ENCODE measurements at places on chromosomes 4 and X.

- no peak for DNase-seq
Measured at GRCh38 chr4:86999136-86999643, 64.4 kb downstream of the AFF1 start.

DNA sequence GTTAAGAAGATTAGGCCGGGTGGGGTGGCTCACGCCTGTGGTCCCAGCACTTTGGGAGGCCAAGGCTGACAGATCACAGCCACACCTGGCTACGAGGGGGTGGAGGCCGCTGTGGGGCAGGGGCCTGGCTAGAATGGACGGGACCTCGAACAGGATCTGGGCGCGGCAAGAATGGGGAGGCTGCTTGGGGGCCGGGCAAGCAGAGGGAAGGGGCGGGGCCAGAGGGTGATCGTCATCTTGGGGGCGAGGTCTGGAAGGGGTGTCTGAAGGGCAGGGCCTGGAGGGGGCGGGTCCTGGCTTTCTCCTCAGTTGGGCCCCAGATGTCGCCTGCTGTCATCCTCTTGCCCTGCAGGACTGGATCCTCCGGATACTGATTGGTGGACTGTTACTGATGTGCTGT, 57.3 kb upstream of the ENPEP start:
- DNase-seq: no peak

GRCh38 chr4:13876131-13876530, 248.6 kb upstream of the BOD1L1 start:
- no peak for DNase-seq

DNA sequence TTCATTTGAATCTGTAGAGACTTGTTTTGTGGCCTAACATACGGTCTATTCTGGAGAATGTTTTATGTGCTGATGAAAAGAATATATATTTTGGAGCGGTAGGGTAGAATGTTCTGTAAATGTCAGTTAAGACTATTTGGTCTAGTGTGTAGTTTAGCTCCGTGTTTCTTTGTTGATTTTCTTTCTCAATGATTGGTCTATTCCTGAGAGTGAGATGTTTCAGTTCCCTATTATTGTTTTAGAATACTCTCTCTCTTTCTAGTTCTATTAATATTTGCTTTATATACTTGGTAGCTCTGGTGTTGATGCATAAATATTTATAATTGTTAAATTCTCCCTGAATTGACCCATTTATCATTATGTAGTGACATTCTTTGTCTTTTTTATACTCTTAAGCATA, 236.5 kb downstream of the GLUD2 start:
- no peak for DNase-seq

GRCh38 chrX:55187281-55187680, 32.9 kb upstream of the PAGE5 start:
- no peak for DNase-seq

GRCh38 chr4:177562859-177563258, 120.6 kb upstream of the AGA start:
- DNase-seq: no peak

DNA sequence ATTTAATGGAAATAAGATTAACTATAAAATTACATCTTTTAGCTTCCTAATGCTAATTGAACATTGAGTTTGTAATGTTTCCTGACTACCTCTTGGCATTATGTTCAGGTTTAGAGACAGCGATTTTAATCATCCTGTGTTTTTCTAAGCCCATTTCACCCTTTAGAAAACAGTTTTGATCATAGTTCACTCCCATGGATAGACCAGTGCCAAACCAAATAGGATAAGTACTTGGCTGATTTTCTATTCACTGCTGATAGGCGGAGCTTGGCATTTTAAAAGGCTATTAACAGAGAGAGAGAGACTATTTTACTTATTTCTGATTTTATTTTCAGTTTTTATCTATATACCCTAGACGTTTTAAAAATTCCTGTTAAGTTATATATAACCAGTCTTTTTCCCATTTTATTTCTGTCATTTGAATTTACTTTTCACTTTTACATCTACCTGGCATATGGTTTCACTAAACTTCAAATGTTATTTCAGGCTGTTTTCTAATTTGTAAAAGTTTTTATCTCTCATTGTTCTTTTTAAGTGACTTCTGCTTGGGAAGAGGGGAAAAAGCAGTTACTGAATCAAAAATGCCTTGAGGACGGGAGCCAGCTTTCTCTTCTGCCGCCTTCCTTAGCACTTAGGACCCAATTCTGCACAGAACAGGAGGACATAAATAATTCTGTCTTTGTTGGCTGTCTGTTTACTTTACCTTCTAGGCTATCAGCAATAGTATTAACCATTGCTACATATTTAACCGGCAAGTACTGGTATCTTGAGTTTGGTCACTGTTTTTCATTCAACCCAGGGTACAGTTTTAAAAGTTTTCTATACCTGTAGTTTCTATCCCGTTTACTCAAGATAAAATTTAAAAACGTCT, 46.4 kb downstream of the SGMS2 start:
- no peak for DNase-seq

- DNase-seq: no peak
Measured at GRCh38 chr4:113368056-113368455, 318.6 kb downstream of the ANK2 start.

GRCh38 chr4:96406742-96407141, 566.8 kb downstream of the PDHA2 start:
- no peak for DNase-seq

All from activated T-helper 1 cell treated with anti-CD3 and anti-CD28 coated beads, Interleukin-2, amount 50 U/mL, for 16 hours (primary cell).